Activated CD4-positive, alpha-beta memory T cell treated with anti-CD3 and anti-CD28 coated beads, Interleukin-2, amount 10 ng/mL, durations not matched to agents 7 days and 5 days (primary cell): ENCODE measurements at places on chromosomes 5 and 9. TPM values are rescaled to one million over a fixed set of nuclear protein-coding genes. Genes with fewer than 3 reads are reported as not detected.

DNA sequence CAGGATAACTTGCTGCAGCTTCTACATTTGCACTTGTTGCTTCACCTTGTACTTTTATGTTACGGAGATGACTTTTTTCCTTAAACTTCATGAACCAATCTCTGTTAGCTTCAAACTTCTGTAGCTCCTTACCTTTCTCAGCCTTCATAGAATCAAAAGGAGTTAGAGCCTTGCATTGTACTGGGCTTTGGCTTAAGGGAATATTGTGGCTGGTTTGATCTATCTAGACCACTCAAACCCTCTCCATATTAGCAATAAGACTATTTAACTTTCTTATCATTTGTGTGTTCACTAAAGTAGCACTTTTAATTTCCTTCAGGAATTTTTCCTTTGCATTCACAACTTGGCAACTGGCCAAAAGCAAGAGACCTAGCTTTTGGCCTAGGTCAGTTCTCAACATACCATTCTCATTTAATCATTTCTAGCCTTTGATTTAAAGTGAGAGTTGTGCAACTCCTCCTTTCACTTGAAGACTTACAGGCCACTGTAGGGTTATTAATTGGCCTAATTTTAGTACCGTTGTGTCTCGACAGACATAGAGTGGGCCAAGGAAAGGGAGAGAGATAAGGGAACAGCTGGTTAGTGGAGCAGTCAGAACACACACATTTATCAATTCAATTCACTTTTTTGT, 63.7 kb downstream of the SHOC1 start:
- DNase-seq, result no peak
- H3K36me3 ChIP-seq, result peaks cover 4% of the 10 kb centered on the region
- H3K27ac ChIP-seq, result no peak overlapping the region
- H3K27me3 ChIP-seq, result no peaks in the 10 kb centered on the region
- H3K4me3 ChIP-seq, result no peak overlapping the region
- H3K4me1 ChIP-seq, result no peaks in the 10 kb centered on the region

DNA sequence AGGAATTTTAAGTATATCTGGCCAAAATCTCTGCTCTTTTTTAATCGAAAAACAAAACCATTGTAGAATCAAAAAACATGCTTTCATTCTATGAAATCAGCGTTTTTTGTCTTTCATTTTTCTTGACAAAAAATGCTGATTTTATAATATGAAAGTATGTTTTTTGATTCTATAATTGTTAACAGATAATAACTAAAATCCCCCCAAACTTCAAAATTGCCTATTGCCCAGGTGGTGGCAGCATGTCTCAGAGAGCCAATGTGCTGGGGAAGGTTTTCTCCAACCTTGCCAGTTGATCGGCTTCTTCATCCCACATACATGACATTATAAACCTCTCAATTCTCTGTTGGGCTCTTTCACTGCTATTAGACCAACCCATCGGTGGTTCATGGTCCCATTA, 5.1 kb upstream of the SMIM15 start:
- no peak for DNase-seq
- peaks cover 12% of the 10 kb centered on the region for H3K4me1 ChIP-seq
- no peak overlapping the region for H3K4me3 ChIP-seq
- no peaks in the 10 kb centered on the region for H3K27me3 ChIP-seq
- peaks cover 2% of the 10 kb centered on the region for H3K36me3 ChIP-seq
- H3K27ac ChIP-seq, result no peak overlapping the region

- DNase-seq, result no peak
- peaks cover 7% of the 10 kb centered on the region for H3K4me1 ChIP-seq
- H3K27ac ChIP-seq, result no peak overlapping the region
- peaks cover 9% of the 10 kb centered on the region for H3K36me3 ChIP-seq
- H3K27me3 ChIP-seq, result no peaks in the 10 kb centered on the region
- no peak overlapping the region for H3K4me3 ChIP-seq
Measured at GRCh38 chr9:20290257-20290656, 332.0 kb downstream of the MLLT3 start.

DNA sequence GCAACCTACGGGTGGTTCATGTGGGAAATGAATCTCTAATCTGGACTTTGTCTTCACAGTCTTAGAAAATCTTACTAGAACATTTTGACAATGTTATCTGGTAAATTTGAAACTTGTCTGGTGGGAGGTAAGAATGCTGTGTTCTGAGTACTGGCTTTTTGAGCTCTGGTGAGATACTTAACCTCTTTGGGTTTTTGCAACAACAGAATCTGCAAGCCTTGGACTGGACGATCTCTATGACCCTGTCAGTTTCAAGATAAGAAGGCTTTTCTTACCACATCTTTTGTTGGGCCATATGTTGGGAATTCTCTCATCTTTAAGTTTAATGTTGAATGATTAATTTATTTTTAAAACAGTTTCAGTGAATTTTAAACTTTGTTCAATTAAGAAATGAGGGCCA, 112.9 kb downstream of the GOLPH3 start:
- H3K36me3 ChIP-seq, result no peaks in the 10 kb centered on the region
- no peak overlapping the region for H3K4me3 ChIP-seq
- peaks cover 5% of the 10 kb centered on the region for H3K27me3 ChIP-seq
- H3K27ac ChIP-seq, result no peak overlapping the region

GRCh38 chr5:58258984-58259684, 200.8 kb downstream of the PLK2 start:
- DNase-seq, result no peak
- H3K4me1 ChIP-seq, result no peaks in the 10 kb centered on the region
- no peaks in the 10 kb centered on the region for H3K27me3 ChIP-seq
- no peak overlapping the region for H3K27ac ChIP-seq

AK8 gene
- total RNA-seq, result not detected
